D341Med (cell line): ENCODE measurements at places on chromosomes 7 and 10.

GRCh38 chr7:1458683-1459511, at the start of gene MICALL2:
Gene MICALL2, minus strand, starts transcription at chr7:1459470. Its CDS starts 144 bp downstream, at chr7:1459326.
- DNase-seq = no peak

GRCh38 chr7:147078312-147078711, 961.7 kb downstream of the CNTNAP2 start:
- DNase-seq = no peak

GRCh38 chr10:43678654-43679053, 30.0 kb upstream of the ZNF32 start:
- no peak for DNase-seq

DNA sequence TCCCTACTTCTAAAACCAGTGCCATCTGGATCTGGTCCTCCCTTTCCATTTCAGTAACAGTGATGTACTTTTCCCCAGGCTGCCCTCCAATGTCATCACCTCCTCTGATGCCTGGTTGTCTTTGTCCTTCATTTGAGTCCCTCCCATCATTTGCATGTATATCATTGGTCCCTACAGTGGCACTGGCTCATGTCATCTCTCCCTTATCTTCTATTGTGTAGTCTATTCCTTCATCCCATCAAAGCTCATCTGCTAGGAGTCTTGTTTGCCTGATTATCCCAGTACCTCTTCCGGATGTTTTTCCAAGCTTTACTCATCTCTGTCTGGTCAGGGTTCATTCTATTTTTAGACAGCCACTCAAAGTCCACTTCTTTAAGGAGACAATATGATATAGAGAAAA, 292.9 kb upstream of the BMPER start:
- DNase-seq = no peak

- no peak for DNase-seq
Measured at GRCh38 chr10:51510231-51510630, 189.2 kb downstream of the CSTF2T start.

GRCh38 chr10:125344573-125345171, 184.3 kb upstream of the CTBP2 start:
- DNase-seq = no peak

DNA sequence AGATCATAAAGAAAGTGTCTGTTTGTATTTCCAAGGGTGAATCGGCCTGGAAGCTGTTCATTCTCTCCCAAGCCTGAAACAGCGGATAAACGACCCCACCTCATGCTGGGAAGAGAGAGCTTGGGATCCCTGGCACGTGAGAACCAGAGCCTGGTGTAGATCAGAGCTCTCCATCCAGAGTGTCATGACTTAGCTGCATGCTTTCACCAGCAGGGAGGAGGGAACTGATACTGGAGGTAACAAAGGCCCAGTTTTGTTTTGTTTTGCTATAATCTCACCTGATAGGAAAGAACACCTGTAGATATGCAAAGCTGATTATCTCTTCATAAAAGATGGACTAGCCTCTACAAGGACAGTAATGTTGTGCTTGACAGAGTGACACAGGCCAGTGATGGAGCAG, 236.6 kb downstream of the POM121L12 start:
- DNase-seq = no peak

DNA sequence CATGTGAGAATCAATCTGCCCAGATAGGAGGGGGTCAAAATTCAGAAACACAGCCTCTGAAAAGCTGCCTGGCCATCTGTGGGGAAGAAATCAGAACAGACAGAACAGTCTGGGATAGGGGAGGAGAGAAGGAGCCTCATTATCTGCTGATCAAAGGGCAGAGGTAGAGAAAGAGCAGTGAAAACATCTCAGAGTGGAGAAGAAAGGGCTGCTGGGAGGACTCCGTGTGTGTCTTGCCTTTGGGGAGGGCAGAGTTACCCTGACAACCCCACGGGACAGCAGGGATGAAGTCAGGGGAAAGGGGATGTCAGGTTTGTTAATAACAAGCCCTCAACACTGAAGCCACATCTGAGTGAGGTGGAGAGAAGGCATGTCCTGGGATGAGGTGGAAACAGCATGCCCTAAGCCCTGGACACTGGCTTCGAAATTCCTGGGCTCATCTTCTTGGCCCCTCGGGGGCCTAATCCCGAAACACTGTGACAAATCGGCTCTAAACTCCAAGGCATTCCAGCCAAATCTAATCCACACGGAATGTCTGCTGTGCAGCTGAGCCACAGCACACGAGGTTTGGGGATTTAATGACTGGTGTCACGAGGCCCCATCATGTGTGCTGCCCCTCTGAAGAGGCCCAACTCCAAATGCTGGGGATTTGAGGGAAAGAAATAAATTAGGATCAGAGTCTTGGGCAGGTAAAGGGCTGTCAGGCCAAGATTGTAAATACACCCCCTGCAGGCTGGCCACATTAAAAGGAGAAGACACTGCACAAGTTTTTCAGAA, 82.8 kb upstream of the FGFR2 start:
- DNase-seq = peak; percentile 37

GRCh38 chr7:35555934-35556333, 139.0 kb downstream of the HERPUD2 start:
- no peak for DNase-seq

DNA sequence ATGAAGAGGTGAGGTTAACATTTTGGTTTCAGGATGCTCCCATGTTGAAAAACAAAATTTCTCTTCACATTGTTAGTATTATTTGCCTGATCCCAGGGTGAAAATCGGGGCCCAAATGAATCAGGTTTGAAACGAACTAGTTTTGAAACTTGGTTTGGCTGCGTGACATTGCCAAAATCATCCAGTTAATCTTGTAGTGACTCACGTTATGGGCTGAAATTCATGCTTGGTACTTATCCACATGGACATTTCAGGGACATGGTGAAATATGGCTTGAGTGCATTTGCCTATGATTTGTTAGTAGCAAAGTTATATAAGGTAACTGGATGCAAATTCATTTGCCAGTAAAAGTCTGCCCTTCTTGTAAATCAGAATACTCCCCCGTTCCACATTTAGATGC, 97.3 kb downstream of the CFAP58 start:
- no peak for DNase-seq

DNA sequence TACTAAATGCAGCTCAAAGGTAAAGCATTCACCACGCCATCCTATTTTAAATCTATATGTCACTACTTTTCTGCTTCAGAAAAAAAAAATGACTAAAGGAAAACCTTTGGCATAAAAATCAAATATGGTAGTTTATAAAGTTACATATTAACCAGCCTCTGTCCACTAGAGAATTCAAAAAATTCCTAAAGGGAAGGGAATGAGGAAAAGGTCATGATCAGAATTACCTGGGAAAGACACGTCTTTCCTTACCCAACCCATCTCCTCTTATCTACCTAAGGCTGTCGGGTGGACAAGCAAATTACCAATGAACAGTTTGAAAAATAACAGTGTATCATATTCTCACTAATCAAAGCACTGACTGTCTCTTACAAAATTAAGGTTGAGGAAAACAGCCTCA, 100.7 kb upstream of the TMEM106B start:
- DNase-seq = no peak

- DNase-seq = no peak
Measured at GRCh38 chr7:79927116-79927515, 207.5 kb upstream of the GNAI1 start.

- DNase-seq = peak; percentile 53
Measured at GRCh38 chr7:4683884-4684565, 1.9 kb downstream of the FOXK1 start.

DNA sequence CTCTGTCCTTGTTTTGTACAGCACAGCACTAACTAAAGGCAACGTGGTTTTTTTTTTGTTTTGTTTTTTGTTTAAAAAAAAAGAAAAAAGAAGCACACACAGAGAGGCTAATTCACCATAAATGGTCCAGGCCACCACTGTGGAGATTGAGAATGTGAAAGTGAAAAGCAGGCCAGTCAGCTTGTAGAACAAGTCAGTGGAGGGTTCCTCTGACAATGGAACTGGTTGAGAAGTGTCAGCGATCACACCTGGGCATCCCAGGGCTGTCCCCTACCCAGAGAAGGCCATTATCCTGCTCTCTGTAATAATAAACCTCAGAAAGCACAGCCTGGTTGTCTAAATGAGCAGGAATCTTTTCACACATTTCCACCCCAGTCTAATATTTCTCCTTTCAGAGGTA, 119.6 kb upstream of the ZNF438 start:
- no peak for DNase-seq

DNA sequence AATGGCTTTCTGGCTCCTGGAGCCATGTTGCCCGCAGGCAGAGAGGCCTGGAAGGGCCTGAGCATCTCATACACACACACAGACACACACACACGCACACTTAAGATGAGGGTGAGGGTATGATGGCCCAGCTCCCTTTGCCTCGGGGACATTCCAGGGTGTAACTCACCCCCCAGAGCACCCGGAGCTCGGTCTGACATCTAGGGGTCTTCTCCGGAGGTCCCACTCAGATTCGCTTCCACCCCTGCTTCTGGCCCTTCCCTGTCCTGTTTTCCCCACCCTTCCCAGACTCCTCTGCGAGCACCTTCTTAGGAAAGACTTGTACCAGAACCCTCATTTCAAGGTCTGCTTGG, 304.4 kb downstream of the GRID1 start:
- DNase-seq = no peak

DNA sequence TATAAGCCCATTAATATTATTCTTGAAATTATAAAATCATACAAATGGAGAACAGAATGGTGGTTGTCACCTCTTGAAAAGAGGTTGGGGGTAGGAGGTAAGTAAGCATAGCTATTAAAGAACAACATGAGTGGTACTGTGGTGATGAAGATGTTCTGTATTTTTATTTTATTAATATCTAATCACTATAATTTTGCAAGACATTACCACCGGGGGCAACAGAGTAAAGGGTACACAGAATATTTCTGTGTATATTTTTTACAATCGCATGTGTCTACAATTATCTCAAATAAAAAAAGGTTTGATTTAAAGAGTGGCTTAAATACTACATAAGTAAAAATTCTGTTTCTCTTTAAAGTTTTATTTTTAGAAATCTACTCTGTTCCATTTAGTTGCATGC, 557.8 kb downstream of the NXPH1 start:
- peak; percentile 15 for DNase-seq
